ENCODE measurements at places on chromosomes 5 and 9.

- no peaks in the 10 kb centered on the region for H3K36me3 ChIP-seq
- no peaks in the 10 kb centered on the region for H3K27me3 ChIP-seq
- H3K27ac ChIP-seq, result no peak overlapping the region
- H3K4me1 ChIP-seq, result no peaks in the 10 kb centered on the region
- H3K4me3 ChIP-seq, result no peak overlapping the region
These were observed 230.2 kb upstream of the EDIL3 start for GRCh38 chr5:84614906-84615305.

DNA sequence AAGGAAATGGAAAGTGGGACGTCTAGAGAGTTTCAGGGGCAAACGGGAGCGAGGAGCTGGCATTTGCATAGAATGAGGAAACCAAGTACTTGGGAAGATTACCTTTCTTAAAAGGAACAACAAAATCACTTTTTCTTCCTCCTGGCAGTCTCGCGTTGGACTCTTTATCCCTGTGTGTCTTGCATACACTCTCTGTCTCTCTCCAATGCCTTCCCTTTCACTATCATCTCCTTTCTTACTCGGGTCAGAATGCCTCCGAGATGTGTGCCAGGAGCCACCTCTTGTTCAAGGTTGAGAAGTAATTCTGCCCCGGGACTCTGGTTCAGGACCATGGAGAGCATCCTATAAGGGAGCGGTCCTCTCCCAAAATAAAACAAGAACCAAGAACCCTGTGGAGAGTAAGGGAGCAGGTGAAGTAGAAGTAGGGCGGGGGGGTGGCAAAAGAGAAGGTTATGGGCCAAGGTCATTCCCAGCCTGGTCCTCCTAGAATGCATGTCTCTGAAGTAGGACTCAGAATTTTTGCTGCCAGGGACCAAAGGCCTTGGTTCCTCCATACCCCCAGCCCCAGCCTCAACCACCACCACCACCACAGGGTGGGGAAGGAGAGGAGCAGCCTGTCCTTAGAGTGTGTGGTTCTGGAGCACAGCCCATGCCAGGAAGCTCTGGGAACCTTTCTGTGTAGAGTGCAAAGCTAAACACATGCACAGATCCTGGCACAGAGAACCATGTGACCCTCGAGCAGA is 72.1 kb upstream of the ARAP3 start:
- peaks cover 9% of the 10 kb centered on the region for H3K36me3 ChIP-seq
- H3K4me1 ChIP-seq, result peaks cover 8% of the 10 kb centered on the region
- H3K4me3 ChIP-seq, result no peak overlapping the region
- DNase-seq, result no peak
- H3K27ac ChIP-seq, result no peak overlapping the region
- peaks cover 84% of the 10 kb centered on the region for H3K27me3 ChIP-seq

DNA sequence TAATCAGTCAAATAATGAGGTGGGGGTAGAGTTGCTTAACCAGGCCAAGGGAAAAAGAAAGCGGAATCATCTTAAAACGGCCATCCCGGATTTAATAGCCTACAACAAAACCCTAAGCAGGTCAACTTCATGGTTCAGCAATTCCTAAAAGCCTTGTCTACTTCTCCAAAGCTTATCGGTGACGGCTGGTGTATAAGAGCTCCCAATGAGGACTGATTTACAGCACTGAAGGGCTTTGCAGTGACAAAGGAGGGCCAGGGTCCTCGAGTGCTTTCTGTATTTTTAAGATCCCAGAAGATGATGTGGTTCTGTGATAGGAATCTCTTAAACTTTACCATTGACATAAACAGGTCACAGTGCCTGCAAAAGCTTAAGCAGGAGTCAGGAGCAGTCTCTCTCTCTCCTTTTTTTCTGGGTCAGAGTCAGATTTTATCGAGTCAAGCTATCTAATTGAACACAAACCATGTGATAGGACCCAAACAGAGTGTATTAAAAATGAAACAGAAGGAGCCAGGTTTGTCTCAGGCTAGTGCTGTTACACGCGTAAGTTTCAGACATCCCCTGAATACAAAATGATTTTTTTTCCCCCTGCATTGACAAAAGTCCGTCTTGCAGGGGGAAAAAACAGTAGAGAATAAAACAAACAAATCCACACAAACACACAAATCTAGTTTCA is 663.6 kb upstream of the ZNF608 start:
- no peak overlapping the region for H3K27ac ChIP-seq

- H3K27me3 ChIP-seq, result peaks cover 38% of the 10 kb centered on the region
- DNase-seq, result no peak
- H3K27ac ChIP-seq, result no peak overlapping the region
- H3K4me1 ChIP-seq, result no peaks in the 10 kb centered on the region
- peaks cover 3% of the 10 kb centered on the region for H3K36me3 ChIP-seq
These were observed 47.2 kb upstream of the ARL15 start for GRCh38 chr5:54357408-54358058.

DNA sequence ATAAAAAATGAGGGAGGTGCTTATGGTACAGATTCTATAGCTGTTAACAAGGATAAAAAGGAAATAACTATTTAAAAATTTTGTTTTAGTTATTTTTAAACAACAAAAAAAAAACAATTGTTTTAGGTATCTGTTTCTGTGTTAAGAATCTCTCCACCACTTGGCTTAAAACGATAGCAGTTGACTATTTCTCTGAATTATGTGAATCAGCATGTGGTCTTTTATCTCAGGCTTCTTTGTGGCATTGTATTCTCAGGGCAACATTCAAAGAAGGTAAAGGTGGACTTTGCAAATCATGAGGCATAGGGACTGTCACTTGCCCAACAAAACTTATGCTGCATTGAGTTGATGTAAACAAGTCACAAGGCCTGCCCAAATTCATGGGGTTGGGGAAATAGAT is 55.2 kb downstream of the ERBIN start:
- H3K27me3 ChIP-seq, result no peaks in the 10 kb centered on the region
- H3K36me3 ChIP-seq, result peaks cover 3% of the 10 kb centered on the region
- peak overlapping the region; percentile 45 for H3K27ac ChIP-seq
- no peak for DNase-seq
- peaks cover 41% of the 10 kb centered on the region for H3K4me1 ChIP-seq
- H3K4me3 ChIP-seq, result no peak overlapping the region

- no peak overlapping the region for H3K4me3 ChIP-seq
- H3K36me3 ChIP-seq, result no peaks in the 10 kb centered on the region
- no peak overlapping the region for H3K27ac ChIP-seq
- DNase-seq, result no peak
These were observed 545.3 kb upstream of the DAP start for GRCh38 chr5:11306365-11306764.

- no peaks in the 10 kb centered on the region for H3K4me1 ChIP-seq
- peaks cover 23% of the 10 kb centered on the region for H3K27me3 ChIP-seq
- no peak for DNase-seq
These were observed 25.7 kb upstream of the FAM81B start for GRCh38 chr5:95365302-95366095.

DNA sequence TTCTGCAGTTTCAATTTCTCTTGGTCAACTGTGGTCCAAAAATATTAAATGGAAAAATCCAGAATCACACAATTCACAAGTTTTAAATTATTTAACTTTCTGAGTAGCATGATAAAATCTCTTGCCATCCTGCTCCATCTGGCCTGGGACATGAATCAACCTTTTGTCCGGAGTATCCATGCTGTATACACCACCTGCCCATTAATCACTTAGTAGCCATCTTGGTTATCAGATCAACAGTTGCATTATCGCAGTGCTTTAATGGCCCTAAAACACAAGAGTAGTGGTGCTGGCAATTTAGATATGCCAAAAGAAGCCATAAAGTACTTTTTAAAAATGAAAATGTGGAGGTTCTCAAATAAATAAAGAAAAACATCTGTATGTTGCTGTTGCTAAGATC is 25.3 kb downstream of the EFCAB9 start:
- no peak for DNase-seq
- H3K4me1 ChIP-seq, result peaks cover 9% of the 10 kb centered on the region
- no peak overlapping the region for H3K27ac ChIP-seq
- no peaks in the 10 kb centered on the region for H3K27me3 ChIP-seq
- H3K4me3 ChIP-seq, result no peak overlapping the region

DNA sequence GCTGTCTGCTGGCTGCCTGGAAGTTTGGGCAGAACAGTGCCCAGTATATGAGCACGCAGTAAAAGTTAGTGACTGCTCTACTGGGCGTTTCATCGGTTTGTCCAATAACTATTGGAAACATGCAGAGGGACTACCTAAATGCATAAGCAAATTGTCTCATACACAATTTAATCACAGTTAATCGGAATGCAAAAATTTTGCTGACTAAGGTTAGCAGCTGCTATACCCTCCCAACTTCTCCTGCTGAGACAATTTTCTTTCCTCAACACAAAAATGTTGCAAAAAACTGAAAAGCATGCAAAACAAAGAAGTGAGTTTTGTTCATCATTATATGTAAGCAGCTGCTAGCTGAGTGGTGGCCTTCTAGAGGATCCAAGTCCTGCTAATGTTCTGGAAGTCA is 327.5 kb downstream of the SEMA5A start:
- no peaks in the 10 kb centered on the region for H3K36me3 ChIP-seq
- no peaks in the 10 kb centered on the region for H3K27me3 ChIP-seq
- no peak for DNase-seq
- no peak overlapping the region for H3K4me3 ChIP-seq

- H3K4me1 ChIP-seq, result no peaks in the 10 kb centered on the region
- no peaks in the 10 kb centered on the region for H3K27me3 ChIP-seq
- no peak for DNase-seq
- no peaks in the 10 kb centered on the region for H3K36me3 ChIP-seq
These were observed 348.1 kb downstream of the TMEM167A start for GRCh38 chr5:82728926-82729702.

DNA sequence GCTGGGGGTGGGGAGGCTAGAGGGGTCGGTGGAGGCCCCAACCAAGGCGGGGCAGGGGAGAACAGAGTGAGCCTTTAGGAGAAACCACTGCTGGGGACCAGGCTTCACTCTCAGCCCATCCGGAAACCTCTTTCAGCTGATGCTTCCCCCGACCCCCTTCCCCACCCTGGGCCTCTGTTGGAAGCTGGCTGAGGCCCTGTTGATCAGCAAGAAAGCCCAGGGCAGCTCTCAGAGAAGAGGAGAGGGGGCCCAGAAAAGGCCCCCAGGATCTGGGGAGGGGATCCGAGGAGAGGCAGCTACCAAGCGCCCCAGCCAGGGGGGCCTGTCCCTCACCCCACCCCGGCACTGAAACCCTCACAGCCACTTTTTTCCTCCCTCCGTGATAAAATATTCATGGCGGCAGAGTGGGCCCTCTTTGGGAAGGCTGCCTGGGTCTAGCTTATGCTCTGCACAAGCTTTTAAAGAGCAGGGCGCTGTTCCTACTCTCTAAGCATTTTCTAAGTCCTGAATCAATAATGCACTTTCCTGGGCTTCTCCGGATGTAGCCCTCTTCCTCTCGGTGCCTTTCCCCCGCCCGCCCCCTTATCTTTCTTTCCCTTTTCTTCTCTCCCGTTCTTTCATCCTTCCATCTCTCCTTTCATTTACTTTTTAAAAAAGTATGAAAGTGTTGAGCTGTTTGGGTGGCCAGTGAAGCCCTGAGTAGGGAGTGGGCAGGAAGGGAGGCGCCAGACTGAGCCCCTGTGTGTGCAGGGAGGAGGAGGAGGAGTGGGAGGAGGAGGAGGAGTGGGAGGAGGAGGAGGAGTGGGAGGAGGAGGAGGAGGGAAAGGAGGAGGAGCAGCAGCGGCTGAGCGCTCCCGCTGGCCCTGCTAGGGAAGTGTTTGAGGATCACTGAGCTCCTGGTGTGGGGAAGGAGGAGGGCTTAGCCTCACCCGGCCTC is 23.5 kb downstream of the NTNG2 start:
- no peak overlapping the region for H3K4me3 ChIP-seq
- no peaks in the 10 kb centered on the region for H3K36me3 ChIP-seq
- no peaks in the 10 kb centered on the region for H3K4me1 ChIP-seq
- H3K27me3 ChIP-seq, result peaks cover 50% of the 10 kb centered on the region

DNA sequence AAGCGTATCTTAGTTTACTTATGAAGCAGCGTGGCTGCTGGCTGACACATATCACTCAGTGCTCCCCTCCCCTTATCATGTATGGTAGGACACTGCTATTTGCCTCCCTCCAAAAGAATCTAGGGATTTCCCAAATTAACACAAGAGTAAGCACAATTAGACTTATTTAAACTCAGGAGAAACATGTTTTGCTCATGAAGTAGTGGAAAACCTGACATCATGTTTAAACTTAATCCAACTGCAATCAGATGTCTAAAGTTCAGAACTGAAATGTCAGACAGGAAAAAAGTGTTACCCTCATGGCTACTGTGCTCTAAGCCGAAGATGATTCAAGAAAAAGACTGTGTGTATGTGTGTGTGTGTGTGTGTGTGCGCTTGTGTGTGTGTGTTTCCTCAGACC is 324.1 kb upstream of the TNC start:
- H3K36me3 ChIP-seq, result no peaks in the 10 kb centered on the region
- H3K4me3 ChIP-seq, result no peak overlapping the region
- no peaks in the 10 kb centered on the region for H3K4me1 ChIP-seq
- no peak overlapping the region for H3K27ac ChIP-seq

- peaks cover 15% of the 10 kb centered on the region for H3K36me3 ChIP-seq
- no peak for DNase-seq
- peak overlapping the region; percentile 67 for H3K27ac ChIP-seq
- no peaks in the 10 kb centered on the region for H3K27me3 ChIP-seq
These were observed 21.1 kb upstream of the ISCA1 start for GRCh38 chr9:86303316-86303975.

GRCh38 chr5:59582746-59583145 is 310.8 kb downstream of the PDE4D start:
- H3K27me3 ChIP-seq, result peaks cover 12% of the 10 kb centered on the region
- no peaks in the 10 kb centered on the region for H3K4me1 ChIP-seq
- H3K36me3 ChIP-seq, result no peaks in the 10 kb centered on the region

GRCh38 chr9:36137392-36138004 is 965 bp downstream of the GLIPR2 start:
- peaks cover 6% of the 10 kb centered on the region for H3K36me3 ChIP-seq
- no peaks in the 10 kb centered on the region for H3K27me3 ChIP-seq
- no peak for DNase-seq
- H3K4me1 ChIP-seq, result peaks cover 55% of the 10 kb centered on the region
- H3K4me3 ChIP-seq, result peak overlapping the region; percentile 99

DNA sequence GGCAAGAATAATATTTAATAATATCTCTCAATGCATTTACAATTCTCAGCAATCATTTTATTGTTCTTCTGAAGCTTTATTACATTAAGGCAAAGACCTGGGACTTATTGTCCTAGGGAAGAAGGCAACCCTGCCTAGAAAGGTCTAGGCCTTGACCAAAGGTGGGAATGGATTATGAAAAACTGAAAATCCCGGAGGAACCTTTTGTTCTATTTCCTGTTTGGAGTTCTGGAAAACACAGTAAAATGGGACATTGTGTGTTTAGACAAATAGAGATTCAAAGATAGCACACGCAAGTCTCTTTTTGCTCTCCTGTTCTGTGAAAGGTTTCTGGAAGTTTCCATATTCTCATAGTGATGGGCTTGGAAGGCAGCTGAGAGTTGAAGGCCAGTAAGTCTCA is 31.1 kb downstream of the BAAT start:
- H3K4me3 ChIP-seq, result no peak overlapping the region
- DNase-seq, result no peak
- peaks cover 12% of the 10 kb centered on the region for H3K27me3 ChIP-seq
- no peaks in the 10 kb centered on the region for H3K36me3 ChIP-seq
